Testis (tissue), 5 donors: ENCODE measurements at places on chromosomes 6 and 20. TPM values are rescaled to one million over a fixed set of nuclear protein-coding genes. Genes with fewer than 3 reads are reported as not detected.

DNA sequence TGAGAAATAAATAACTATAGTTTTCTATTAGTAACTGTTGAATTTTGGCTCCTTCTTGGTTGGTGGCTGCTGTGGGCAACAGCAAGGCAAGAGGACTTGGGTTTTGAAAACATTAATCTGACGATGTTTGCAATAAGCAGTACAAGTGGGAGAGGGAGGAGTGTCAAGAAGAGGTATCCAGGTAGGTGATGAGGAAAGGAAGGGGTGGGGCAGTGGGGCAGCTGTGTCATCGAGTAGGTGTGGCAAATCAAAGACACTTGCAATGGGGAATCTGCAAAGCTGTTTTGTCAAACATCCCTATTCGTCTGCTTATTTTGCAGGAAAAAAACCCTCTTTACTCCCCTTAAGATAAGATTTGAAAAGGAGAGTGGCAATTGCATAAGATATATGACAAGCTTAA, 171.9 kb upstream of the MAP3K7 start:
- no peak for DNase-seq

DNA sequence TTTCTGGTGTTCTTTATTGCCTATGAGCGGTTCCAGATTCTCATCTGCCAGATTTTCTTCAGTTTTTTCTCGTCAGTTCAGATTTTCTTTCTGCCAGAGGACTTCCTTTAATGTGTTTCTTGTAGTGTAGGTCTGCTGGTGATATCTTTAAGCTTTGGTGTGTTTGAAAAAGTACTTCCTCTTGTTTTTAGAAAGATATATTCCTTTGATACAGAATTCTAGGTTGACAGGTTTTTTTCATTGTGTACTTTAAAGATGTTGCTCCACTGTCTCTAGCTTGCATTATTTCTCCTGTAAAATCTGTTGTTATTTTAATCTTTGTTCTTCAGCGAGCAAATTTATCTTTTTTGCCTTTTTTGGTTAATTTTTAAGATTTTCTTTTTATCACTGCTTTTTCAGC, 36.9 kb downstream of the ASXL1 start:
- no peak for DNase-seq

DNA sequence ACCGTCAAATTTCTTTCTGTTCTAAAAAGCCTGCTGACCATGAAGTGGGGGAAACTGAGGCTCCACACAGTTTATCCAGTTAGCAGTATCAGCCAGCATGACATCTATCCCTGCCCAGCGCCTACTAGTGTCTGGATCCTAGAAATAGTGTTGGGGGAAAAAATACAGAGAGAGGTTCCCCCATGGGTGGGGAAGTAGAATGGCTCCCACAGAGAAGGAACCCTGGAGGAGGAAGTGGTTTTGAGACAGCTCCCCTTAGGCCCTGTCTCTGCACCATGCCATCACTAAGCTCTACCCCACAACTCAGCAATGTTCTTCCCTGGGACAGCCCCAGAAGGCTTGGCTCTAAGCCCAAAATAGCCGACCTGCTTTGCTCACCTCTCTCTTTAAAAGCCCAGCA, 153.4 kb downstream of the MBOAT1 start:
- no peak for DNase-seq

DNA sequence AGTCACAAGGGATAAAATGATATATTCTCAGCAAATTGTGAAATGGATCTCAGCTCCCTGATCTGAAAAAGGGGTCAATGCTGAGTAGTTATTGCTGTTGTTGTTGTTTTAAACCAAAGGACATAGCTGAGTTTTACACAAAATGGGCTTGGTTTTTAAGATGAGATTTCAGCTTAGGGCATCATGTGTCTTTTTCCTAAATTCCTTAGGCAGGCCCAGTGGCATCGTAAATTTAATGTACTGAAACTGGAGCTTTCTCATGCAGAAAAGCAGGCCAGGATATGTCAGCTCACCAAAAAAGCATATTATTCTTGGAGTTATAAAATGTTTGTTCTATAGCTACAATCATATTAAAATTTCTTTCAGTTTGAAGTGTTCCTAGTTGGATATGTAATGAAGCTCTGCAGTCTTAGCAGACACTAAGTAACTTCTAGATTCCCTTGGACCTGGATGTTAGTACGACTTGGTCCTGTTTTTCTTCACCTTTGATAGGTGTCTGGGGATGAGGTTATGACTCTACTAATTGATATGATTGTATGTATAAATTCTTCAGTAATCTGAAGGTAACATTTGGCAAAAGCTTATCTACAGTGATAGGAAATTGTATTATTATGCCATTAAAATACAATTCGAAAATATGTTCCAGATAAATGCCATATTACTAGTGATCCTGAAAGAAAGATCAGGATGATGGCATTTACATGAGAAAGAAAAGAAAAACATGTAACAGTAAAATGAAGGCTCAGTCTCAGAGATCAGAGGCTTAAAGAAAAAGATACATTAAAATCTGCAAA, 663.3 kb downstream of the RFPL4B start:
- DNase-seq: no peak

COL20A1 gene
- total RNA-seq: 17.1 TPM

EGFL8 gene
- 25.7 TPM for total RNA-seq

GRCh38 chr6:113763876-113764275, 93.3 kb upstream of the MARCKS start:
- no peak for DNase-seq

ZNF831 gene
- total RNA-seq: 4.0 TPM

HSPA1L gene
- total RNA-seq: 87.9 TPM
